ENCODE measurements at places on chromosomes 6 and 20. TPM values are rescaled to one million over a fixed set of nuclear protein-coding genes. Genes with fewer than 3 reads are reported as not detected.

PHACTR1 gene
- total RNA-seq, result 1.2 TPM

PLN gene
- total RNA-seq, result not detected

NRSN1 gene
- not detected for total RNA-seq

IPCEF1 gene
- 0.94 TPM for total RNA-seq

BFSP1 gene
- 2.2 TPM for total RNA-seq

All from hair follicular keratinocyte (primary cell).